Sciatic nerve (tissue), 2 donors: ENCODE measurements at places on chromosomes 5 and 9.

DNA sequence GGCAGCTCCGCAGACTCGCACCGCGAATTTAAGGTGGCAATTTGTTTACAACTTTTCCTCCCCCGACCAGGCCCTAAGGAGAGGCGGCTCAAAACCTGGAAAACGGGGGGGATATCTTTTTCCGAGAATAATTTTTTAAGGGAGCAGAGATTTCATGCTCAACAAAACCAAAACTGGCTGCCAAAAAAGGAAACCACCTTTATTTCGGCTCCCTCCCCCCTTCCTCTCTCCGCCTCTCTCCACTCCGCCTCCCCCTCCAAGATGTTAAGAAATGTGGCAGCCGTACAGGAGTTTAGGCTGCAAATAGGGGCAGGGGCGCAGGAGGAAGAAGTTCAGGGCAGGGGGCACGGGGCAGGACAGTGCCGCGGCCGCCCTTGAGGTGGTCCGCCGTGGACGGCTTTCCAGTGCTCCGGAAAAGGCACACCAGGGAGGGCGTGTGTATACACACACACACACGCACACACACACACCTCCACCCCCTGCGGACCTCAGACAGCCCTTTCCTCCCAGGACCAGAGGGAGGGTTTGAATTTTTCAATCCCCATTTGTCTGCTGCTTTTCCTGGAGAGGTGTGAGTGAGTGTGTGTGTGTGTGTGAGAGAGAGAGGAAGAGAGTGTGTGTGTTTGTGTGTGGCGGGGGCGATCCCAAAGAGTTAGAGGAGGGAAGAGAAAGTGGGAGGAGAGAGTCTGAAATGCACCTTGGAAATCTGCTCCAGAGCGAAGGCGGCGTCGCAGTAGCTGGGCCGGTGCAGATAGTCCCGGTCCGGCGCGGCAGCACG lies 9.1 kb downstream of the PTCH1 start:
- no peak for DNase-seq

DNA sequence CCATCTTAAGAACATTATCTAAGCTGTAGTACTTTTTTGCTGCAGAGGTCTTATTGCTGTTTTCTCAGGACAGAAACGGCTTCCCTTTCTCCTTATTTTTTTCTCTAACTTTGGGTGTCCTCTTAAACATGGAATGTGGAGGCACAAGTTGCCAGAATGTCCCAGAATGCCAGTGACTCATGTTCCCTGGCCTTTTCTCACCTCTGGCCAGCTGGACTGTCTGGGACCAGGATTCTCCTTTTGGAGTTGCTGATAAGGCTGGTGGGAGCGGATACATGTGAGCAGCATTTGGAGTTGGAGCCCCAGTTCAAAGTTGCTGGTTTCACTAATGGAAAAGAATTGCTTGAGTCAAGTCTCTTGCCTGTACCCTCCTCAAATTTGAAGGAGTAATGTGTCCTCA lies 112.8 kb downstream of the ARHGAP26 start:
- DNase-seq = no peak

DNA sequence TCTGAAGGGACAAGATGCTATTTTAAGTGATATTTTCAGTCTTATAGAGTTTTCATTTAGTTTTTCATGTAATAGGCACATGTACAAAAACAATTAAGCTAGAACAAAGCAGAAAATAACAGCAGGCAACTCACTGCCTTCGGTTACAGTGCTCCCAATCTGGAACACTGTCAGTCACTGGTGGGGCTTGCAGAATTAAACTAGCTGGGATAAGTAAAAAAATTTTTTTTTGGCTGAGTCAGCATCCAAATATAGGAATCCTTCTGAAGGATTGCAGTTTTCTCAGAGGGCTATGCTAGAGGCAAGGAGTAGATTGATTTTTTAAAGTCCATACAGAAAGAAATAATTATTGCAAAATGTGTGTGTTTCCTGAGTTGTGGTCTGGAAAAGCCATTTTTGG lies 250.2 kb upstream of the RFX3 start:
- DNase-seq = no peak

DNA sequence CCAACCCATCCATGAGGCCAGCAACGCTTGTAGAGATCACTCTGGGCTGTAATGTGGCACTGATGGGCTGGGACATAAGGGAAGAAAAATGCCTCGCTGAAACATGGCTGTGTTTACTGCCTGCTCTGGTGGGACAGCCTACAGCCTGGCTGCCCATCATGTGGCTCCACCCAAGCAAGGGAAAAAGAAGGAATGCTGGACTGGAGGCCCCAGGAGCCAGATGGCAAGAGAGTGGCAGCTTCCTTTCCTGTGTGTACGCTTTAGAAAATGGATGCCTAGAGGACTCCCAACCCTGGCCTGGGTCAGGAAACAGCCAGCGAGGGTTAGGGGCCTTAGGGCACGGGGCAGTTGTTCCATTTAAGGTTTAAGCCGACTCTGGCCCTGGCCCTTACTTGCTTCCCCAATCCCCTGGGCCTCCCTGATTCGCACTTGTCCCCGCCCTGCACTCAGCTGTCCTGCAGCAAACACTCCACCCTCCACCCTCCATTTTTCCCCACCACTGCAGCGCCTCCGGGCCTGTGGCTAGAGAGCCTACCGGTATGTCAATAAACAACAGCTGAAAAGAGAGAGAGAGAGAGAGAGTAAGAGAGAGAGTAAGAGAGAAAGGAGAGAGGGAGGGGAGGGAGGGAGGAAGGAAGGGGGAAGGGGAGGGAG lies 819.4 kb downstream of the SEMA5A start:
- DNase-seq = no peak

DNA sequence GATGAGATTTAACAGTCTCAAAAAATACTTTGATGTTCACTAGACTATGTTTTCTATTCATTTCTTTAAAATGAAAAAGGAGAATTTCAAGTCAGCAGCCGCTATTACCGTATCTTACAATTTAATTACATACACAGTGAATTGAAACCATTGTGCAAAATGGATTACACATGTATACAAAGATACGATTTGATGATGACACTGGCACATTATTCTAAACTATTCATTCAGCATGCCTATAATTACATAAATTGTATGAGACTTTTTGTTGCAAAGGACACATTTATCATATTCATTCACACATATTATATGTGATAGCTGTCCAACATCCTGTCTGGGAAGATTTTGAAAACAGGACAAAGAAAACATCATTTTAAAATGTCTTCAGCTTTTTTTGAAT lies 118.3 kb upstream of the VCAN start:
- DNase-seq = no peak

GRCh38 chr9:80957801-80958200 lies 731.5 kb downstream of the TLE1 start:
- DNase-seq = no peak
